ENCODE measurements at places on chromosomes 5 and 9.

DNA sequence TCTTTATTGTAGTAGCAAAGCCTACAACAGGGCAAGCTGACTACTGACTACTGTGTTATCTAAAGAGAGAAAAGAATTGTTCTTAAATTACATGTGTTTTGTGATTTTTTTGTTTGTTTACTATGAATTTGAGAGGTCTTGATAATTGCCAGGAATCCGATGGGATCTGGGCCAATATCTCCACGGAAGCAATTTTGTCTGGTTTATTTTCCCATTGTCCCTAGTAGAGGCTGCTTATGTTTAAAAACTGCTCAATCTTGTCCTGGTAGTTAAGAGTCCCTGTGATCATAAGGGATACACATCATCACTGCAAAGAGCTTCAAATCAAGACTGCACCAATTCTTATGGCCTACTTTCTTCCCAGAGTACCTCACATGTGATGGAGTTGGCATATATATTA, 94.4 kb downstream of the GLDC start:
- DNase-seq = no peak

DNA sequence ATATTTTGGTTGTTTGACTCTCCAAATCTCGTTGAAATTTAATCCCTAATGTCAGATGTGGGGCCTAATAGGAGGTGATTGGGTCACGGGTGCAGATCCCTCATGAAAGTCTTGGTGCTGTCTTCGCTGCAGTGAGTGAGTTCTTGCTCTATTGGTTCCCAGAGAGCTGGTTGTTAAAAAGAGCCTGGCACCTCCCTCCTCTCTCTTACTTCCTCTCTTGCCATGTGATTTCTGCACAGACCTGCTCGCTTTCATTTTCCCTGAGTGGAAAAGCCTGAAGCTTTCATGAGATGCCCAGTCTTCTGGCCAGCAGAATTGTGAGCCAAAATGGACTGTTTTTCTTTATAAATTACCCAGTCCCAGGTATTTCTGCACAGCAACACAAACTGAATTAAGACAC, 221.6 kb downstream of the MAT2B start:
- DNase-seq = no peak

- DNase-seq = no peak
Measured at GRCh38 chr5:133534566-133534965, 77.8 kb downstream of the FSTL4 start.

DNA sequence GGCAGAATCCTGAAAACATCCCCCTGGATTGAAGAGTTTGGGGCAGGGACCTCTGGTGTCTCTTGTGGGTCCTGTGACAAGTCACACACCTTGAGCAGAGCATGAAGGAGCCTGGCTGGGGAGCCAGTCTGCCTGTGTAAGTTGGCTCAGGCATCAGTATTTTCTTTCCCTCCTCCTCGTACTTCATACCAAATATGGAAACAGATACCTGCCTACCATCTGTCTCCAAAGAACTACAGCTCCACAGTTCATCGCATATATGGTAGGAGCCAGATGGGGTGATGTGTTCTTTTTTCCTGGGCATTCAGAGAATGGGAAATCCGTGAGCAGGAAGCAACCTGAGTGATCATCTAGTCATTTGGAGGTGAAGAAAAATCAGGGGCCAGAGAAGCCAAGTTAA, 177.3 kb upstream of the RAD23B start:
- DNase-seq = no peak

- DNase-seq = no peak
Measured at GRCh38 chr9:6557883-6558616, 87.5 kb downstream of the GLDC start.

DNA sequence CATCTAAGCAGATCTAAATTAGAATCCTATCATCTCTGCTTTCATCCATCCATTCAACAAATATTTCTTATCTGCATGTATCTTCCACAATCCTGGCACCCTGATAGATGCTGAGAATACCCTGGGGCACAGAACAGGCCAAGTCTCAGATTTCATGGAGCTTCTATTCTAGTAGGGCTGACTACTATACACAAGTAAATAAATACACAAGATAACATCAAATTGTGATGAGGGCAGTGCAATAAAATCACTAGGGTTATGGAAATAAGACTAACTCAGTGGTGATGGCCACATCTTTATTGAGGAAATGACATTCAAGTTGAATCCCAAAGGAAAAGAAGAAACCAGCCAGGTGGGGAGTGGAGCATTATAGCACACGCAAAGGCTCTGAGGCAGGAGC, 138.4 kb upstream of the GLRA1 start:
- DNase-seq = no peak

DNA sequence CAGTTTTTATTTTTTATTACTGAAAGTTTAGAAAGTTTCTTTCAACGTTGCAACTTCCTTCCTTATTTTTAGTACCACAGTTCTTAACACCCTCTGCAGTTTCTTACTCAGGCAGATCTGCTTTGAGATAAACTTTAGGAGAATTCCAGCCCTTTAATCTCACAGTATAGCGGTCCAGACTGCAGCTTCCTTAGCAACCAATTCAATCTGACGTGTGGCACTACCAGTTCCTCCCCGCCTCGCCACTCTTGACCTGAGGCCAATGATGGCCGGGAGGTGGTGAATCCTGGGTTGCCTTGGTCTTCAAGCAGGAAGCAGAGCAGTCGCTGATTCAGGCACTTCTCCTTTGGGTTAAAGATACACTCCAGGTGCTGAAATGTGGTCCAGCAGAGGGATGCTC, 334.3 kb upstream of the TRPC7 start:
- DNase-seq = no peak

DNA sequence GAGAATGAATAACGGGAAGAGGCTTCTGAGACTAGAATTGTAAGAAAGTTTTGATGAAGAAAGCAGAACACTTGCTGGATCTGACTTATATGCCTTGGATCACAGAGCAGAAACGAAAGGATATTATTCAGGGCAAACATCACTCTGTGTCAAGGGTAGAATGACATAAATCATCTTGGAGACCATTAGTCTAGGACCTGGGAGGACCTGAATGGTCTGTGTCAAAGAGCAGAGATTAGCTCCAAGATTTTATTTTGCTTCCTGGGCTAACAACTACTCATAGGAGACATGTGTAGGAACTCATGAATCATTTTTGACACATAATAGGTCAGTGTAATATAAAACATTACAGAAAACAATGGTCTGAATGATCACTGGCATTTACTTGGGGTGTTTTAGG, 417.9 kb downstream of the SLCO4C1 start:
- no peak for DNase-seq

DNA sequence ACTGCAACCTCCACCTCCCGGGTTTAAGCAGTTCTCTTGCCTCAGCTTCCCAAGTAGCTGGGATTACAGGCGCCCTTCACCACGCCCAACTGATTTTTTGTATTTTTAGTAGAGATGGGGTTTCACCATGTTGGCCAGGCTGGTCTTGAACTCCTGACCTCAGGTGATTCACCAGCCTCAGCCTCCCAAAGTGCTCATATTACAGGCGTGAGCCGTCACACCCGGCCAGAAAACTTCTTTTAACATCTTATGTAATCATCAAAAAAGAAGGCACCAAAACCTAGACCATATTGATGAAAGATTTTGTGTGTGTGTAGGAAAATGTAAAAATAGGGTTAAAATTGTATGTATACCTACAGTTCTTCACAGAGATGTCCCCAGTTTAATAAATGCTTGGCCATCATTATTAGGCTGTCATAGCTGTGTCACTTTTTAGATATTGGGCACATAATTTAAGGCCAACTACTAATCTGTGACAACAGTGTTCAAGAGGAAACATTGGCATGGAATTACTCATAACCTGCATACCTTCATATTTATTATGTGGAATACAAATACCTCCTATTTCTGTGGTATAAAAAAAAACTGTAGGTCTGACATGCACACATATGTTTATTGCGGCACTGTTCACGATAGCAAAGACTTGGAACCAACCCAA, 44.4 kb downstream of the RAD50 start:
- no peak for DNase-seq

- DNase-seq = no peak
Measured at GRCh38 chr5:32275396-32275741, 37.4 kb downstream of the MTMR12 start.

- DNase-seq = no peak
Measured at GRCh38 chr5:138233280-138233679, 20.2 kb upstream of the CDC23 start.

DNA sequence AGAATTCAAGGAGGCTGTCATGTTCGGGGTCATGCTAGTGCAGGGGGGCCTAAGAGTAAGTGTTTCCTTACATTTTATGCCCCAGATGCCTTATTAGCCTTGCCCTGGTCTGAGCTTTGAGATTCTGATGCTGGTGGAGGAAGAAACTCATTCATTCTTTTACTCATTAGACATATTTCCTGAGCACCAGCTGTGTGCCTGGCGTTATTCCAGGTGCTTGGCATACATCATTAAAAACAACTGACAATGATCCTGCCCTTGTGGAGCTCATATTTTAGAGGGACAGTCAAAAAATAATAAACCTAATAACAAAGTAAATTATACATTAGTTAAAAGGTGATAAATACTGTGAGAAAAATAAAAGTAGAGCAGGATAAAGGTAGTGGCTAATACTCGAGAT, 138.9 kb upstream of the SGCD start:
- no peak for DNase-seq

GRCh38 chr9:1140057-1140456, 89.9 kb downstream of the DMRT2 start:
- DNase-seq = no peak

- DNase-seq = no peak
Measured at GRCh38 chr5:98927242-98927988, 1.4 kb downstream of the CHD1 start.

- no peak for DNase-seq
Measured at GRCh38 chr9:133105461-133105770, 15.6 kb downstream of the RALGDS start.

- DNase-seq = no peak
Measured at GRCh38 chr5:170581211-170581610, 77.4 kb downstream of the KCNIP1 start.

DNA sequence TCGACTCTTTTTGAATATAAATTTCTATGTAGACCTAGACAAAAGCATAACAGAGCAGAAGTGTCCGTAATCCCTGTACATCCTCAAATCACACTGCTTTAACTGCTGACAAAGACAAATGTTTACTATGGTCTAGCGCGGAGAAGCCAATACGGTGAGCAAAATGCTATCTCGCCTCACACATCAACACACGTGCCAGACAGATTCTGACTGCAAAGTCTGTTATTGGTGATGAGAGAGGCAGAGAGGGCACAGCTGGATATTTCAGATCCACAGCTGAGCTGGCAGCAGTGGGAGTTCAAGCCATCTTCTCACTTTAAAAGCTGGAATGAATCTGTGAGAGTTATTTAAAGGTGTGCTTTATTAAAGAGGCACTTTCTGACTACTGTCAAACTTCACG, 124.3 kb downstream of the ARL15 start:
- no peak for DNase-seq

Measured in T1000 (cell line).